HS-27A (cell line): ENCODE measurements at places on chromosomes 3 and 15.

GRCh38 chr3:158918008-158918407 lies 116.2 kb downstream of the MFSD1 start:
- peak; percentile 48 for DNase-seq

- DNase-seq, result no peak
Measured at GRCh38 chr3:141380987-141381386, 12.7 kb downstream of the ZBTB38 start.

DNA sequence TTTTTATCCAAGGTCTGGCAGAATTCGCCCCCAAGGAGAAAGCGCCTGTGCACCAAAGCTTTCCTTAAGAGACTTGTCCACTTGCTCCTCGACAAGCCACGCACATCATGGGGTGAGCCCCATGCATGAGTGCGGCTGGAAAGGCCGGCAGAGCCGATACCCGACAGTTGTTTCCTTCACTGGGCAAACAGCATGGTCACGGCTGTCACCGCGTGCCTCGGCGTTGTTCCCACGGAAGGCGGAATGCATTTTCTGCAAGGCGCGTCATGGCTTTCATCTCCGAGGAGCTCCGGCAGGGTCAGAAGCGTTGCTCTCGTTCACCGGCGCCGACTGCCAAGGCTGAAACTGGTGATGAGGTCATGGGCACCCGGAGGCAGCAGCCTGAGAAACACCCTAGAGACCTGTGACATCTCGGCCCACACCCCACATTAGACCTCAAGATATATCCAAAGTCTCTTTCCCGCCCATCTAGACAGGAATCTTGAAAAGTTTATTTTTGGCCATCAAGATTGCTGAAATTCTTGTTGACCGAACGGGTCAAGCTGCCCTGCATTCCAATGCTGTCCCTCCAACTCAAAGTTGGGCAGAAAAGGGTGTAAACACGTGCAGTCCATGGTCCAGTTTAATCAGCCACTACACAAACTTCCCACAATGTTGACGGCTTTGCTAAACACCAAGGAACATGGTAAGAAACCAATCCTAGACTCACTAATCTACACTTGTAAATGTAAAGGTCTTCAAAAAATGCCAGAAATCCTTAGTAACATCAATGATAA lies 604 bp upstream of the TJP1 start:
- peak; percentile 59 for DNase-seq

- no peak for DNase-seq
Measured at GRCh38 chr3:107521469-107522059, 1.2 kb upstream of the BBX start.

DNA sequence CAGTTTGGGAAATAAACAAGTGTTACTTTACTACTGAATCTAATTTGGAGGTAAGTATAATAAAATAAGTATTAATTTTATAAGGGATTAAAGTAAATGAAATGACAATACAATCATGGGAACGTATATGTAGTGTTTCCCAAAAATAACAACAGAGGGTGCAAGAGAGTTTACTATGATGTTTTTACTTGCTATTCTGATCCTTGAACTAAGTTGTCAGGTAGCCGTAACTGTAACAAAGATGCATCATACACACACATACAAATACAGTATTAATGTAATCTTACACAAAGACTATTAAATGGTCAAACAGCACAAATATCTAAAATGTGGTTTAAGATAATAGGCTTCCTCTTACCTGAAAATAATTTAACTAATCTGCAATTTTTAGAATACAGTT lies 311.4 kb downstream of the TBC1D5 start:
- peak; percentile 4 for DNase-seq
